GM19239 (cell line): ENCODE measurements at places on chromosomes 5 and 9.

GRCh38 chr9:84670138-84671041, 861 bp downstream of the NTRK2 start:
- DNase-seq, result no peak

- no peak for DNase-seq
These were observed 341.2 kb upstream of the WWC1 start for GRCh38 chr5:167950126-167950721.

DNA sequence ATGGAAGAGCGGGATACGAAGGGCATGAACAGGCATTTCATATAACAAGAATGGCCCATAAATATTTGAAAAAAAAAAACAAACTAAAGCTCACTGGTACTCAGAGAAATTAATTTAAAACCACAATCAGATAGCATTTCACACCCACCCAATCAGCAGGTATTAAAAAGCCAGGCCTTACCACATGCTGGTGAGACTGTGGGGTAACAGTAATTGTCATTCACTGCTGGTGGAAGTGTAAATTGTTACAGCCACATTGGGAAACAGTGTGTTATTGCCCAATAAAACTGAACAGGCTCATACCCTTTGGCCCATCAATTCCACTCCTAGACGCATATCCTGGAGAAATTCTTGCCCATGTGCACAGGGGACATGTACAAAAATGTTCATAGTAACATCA, 66.0 kb downstream of the PLAC8L1 start:
- DNase-seq, result no peak

GRCh38 chr9:121459513-121459912, 40.1 kb downstream of the GGTA1 start:
- no peak for DNase-seq

DNA sequence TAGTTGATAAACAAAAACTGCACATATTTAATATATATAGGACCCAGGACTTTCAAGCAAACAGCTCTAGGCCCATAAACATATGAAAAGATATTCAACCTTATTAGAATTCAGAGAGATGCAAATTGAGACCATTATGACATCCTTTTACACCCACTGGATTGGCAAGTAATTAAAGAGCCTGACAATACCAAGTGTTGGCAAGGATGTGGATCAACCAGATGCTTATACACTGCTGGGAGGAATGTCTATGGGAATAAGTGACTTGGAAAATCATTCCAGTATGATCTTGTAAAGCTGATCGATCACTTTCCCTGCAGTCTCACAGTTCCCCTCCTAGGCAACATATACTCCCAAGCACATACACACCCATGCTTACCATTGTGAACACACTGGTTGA, 15.5 kb upstream of the TCOF1 start:
- no peak for DNase-seq
